ENCODE measurements at places on chromosomes 16 and 17.

GRCh38 chr17:76840884-76841775 lies 27.1 kb upstream of the MGAT5B start:
- no peak for DNase-seq

DNA sequence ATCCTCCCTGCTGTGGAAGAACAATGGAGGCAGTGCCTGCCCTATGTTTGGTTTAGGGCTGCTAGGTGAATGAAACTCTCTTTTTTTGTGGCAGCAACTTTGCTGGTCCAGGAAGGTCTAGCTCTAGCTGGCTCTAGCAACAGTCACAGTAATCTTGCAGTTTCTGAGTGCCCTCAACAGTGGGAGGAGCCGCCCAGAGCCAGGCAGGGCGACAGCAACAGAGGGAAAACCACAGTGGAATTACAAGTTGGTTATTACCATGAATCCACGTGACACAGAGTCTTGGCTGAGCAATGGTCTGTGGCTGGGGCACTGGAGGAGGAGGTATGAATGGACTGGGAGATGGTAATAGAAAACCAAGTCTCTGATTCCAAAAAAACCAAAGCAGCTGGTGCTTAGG lies 10.3 kb downstream of the HSPB9 start:
- DNase-seq, result peak; percentile 69

- DNase-seq, result no peak
Measured at GRCh38 chr17:4393806-4394205, 27.3 kb upstream of the UBE2G1 start.

- DNase-seq, result no peak
Measured at GRCh38 chr16:13838401-13839190, 81.4 kb upstream of the ERCC4 start.

GRCh38 chr17:48433896-48434295 lies 3.9 kb upstream of the SKAP1 start:
- no peak for DNase-seq

DNA sequence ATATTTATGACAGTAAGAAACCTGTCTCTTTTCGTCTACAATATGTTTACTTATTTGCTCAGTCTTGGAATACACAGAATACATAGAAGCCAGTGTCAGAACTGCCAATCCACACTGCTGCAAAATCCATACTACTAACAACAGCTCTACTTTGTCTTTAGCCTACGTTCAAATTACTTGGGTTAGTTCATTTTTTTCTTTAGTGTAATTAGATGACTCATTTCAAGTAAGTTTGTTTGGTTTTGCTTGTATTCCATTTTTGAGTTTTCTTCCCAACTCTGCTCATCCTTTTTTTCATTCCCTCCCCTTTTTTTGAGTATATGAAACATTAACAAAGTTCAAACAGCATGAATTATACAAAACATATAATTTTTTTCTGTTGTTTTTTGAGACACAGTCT lies 16.9 kb downstream of the CMC2 start:
- DNase-seq, result no peak

GRCh38 chr17:76063875-76064546 lies 8.3 kb downstream of the SRP68 start:
- no peak for DNase-seq

DNA sequence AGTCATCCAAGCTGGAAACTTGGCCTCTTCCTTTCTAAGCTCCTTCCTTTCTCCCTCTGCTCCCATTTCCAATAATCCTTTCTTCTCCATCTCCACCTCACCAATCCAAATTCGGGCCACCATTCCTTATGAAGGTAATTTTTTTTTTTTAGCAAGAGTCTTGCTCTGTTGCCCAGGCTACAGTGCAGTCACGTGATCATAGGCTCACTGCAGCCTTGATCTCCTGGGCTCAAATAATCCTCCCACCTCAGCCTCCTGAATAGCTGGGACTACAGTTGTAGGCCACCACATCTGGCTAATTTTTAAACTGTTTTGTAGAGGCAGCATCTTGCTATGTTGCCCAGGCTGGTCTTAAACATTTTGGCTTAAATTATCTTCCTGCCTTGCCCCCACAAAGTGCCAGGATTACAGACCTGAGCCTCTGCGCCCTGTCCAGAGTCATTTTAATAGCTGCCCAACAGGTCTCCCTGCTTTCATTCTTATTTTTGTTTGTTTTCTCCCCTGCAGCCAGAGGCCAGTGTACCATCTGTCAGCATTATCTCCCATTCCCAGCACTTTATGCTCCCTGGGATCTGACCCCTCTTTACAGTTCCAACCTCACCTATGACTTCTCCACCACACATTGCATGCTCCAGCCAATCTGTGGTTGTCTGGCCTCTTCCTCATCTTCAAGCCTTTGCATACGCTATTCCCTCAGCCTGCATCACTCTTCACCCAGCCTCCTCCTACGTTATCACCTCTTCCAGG lies 2.3 kb upstream of the GP2 start:
- DNase-seq, result no peak

DNA sequence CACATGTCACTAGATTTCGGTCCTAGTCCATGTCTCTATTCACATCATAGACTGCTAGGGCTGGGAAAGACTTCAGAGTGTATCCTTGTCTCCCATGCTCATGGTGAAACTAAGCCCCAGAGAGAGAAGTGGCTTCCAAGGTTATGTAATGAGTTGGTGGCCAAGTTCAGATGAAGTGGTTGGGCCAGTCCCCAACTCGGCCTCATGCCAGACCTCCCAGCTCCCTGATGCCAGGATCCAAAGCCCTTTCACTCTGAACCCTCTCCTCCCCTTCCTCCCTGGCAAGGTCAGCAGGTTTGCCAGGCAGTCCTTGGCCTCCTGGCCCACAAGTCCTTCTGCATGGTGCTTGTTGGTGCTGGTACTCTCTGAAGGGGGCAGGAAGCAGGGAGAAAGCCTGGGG lies 189.7 kb downstream of the AXIN2 start:
- no peak for DNase-seq

GRCh38 chr16:29765167-29766032 lies 12.7 kb upstream of the ZG16 start:
- DNase-seq, result no peak

DNA sequence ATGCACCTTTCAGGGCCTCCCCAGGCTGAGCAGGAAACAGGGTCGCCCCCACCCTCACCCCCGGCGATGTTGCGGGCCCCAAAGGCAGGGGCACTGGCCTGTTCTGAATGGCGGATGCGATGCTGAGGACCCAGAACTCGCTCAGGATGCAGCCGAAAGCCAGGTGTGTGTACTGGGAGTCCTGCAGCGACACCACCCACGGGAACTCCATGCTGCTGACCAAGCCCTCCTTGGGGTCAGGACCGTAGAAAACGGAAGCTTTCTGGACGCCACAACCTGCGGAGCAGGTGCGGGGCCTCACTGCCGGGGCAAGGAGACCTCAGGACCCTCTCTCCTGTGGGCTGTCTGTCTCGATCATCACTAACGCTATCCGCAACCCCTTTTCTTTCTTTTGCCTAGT lies 4.0 kb downstream of the PRSS54 start:
- no peak for DNase-seq

- DNase-seq, result no peak
Measured at GRCh38 chr16:3949946-3950342, 69.4 kb upstream of the CREBBP start.

- DNase-seq, result peak; percentile 81
Measured at GRCh38 chr17:68759343-68760140, 158.4 kb upstream of the FAM20A start.

DNA sequence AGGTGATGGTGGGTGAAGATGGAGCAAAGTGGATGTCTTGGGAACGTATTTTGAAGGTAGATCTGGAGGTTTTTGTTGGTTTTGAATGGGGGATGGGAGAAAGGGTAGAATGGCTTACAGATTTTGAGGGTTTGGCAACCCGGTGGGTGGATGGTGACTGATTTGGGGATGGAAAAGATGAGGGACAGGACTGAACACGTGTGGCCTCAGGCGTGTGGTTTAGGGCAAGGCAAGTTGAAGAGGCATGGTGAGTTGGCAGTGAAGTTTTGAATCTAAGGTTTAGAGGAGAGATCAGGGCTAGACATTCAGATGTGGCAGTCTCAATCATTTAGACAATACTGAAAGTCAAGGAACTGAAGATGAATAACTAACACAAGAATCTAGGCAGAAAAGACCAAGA lies 5.0 kb upstream of the DCTPP1 start:
- no peak for DNase-seq

DNA sequence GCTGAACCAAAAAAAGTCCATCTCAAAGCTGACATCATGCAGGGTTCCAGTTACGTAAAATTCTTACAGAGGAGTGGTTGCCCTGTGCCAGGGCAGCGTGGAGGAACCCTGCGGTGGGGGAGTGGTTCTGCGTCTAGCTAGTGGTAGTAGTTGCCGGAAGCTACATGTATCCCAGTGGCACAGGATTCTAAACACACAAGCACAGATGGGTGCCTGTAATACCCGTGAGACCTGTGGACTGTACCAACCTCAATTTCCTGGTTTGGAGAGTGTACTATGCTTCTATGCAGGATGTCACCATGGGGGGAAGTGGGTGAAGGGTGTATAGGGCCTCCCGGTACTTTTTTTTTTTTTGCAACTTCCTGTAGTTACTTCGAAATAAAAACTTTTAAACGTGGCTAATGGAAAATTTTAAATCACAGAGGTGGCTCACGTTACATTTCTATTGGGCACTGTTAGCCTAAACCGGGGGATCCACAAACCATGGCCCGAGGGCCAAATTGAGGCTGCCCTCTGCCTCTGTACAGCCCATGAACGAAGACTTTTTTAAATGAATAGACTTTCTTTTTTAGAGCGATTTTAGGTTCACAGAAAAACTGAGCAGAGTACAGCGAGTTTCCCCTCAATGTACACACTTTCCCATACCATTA lies 38.5 kb downstream of the TBC1D16 start:
- DNase-seq, result peak; percentile 85

GRCh38 chr17:987931-988330 lies 8.4 kb upstream of the NXN start:
- DNase-seq, result no peak

GRCh38 chr16:79599837-79600637 lies 500 bp downstream of the MAF start:
- DNase-seq, result peak; percentile 10

GRCh38 chr16:85255777-85256176 lies 143.5 kb upstream of the CIBAR2 start:
- DNase-seq, result no peak

- no peak for DNase-seq
Measured at GRCh38 chr16:57405097-57405496, 530 bp downstream of the CCL17 start.

- no peak for DNase-seq
Measured at GRCh38 chr16:87351320-87351698, 32.3 kb downstream of the FBXO31 start.

DNA sequence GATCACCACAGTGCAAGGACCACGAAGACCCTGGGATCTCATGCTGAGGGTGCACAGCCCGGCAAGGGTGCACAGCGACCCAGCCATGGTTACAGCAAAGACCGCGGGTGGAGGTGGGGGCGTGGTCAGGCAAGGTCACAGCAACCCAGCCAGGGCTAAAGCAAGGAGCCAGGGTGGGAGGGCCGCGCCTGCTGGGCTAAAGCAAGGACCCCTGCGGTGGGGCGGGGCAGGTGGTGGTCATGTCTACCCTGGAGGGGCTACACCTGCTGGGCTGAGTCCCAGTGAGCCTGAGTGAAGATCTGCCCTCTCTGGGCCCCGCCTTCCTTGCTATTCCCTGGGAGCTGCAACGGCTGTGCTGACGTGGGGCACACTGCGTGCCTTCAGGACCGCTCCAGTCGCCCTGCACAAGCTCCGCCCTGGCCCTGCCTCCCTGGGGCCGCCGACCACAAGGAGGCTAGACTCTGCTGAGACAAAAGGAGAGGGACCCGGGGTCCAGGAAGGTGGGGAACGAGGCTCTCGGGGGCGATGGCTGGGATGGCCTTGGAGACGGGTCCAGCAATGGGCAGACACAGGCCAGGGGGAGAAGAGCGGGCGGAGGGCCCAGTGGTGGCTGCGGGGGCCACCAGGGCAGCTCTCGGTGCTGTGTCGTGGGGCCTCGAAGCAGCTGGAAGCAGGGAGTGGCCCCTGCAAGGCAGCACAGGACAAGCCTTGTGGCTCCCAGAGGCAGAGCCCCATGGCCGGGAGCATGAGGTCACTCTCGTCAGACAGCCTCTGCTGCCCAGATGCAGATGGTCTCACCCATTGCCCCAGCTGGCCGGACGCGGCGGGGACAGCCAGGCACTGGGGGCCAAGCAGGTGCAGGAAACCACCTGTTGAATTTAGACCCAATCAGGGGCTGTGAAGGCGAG lies 52.8 kb downstream of the CBFA2T3 start:
- no peak for DNase-seq

DNA sequence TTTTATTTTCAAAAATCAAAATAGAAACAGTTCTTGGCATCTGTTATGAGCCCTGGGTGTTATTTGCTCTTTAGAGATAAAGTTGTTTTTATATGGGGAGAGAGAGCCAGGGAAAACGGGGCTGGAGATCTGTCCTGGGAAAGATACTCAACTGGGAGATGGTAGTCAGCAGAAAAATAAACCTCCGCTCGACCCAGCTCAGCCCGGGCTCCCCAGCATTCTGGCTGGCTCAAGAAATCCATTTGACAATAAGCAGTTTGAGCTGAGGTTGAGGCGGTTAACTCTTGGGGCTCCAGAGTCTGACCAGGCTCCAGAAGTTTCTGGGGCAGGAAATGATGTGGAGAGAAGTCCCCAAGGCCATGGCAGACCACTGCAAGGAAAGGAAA lies 151.9 kb downstream of the IRX5 start:
- no peak for DNase-seq

DNA sequence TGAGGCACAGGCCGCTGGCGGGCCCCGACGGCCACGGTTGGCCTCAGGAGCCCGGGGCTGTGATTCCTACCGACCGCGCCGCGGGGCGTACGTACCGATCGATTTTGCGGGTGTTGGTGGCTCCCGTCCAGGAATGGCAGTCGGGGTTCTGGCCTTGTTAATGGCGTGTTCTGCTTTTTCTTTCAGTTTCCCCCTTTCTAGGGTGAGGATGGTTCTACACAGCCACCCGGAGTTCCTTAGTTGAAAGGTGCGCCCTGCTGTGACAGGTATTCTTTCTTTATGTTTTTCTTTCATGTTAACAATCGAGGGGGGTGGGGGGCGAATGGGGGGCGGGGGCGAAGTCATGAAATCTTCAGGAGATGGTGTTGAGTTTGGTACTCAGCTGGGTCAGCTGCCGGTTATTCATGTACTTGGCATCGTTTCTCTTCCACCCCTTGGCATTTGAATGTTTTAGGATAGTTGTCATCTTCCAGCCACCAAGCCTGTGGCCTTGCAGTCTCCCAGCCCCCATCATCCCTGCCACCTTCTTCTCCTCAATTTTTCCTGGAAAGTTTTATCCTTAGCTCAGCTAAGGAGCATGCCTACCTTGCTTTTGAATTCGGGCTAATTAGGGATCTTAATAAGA lies 802 bp downstream of the CYLD start:
- no peak for DNase-seq

GRCh38 chr17:19464031-19465026 lies 53.3 kb downstream of the RNF112 start:
- DNase-seq, result no peak
